Uterus (tissue), 4 donors: ENCODE measurements at places on chromosomes 2 and 18. TPM values are rescaled to one million over a fixed set of nuclear protein-coding genes. Genes with fewer than 3 reads are reported as not detected.
A peak's percentile ranks its signal among the peaks of the same experiment; 100 is the strongest.

GRCh38 chr2:101546376-101547058, 71.6 kb upstream of the RFX8 start:
- no peaks in the 10 kb centered on the region for H3K4me1 ChIP-seq
- H3K27ac ChIP-seq, result no peak overlapping the region
- no peaks in the 10 kb centered on the region for H3K27me3 ChIP-seq
- no peak for DNase-seq
- no peak overlapping the region for H3K4me3 ChIP-seq

- no peak overlapping the region for H3K27ac ChIP-seq
- no peaks in the 10 kb centered on the region for H3K36me3 ChIP-seq
- no peak for DNase-seq
- H3K4me1 ChIP-seq, result no peaks in the 10 kb centered on the region
- H3K27me3 ChIP-seq, result no peaks in the 10 kb centered on the region
- H3K4me3 ChIP-seq, result no peak overlapping the region
Observed at GRCh38 chr2:120847700-120848321, 112.1 kb downstream of the GLI2 start.

DNA sequence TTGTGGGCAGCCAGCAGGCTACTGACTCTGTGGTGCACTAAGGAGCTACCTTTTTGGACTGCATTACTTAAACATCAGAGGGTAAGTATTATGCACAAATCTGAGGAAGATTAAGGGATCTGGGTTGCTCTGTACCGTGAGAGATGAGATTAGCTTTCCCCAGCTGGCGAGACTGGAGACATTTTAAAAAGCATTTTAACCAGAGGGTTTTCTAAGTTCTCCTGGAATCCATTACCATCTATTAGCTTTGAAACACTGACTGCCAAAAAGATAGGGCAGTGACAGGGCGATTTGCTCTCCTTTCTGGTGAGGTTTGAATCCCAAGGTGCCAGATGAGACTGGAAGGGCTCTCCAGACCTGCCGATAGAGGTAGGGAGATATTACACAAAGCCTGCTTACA, 63.2 kb downstream of the LYPD6 start:
- H3K27me3 ChIP-seq, result no peaks in the 10 kb centered on the region
- no peak overlapping the region for H3K4me3 ChIP-seq
- no peak overlapping the region for H3K27ac ChIP-seq
- DNase-seq, result no peak
- H3K36me3 ChIP-seq, result no peaks in the 10 kb centered on the region

TBC1D8 gene
- total RNA-seq, result 19.4 TPM

DNA sequence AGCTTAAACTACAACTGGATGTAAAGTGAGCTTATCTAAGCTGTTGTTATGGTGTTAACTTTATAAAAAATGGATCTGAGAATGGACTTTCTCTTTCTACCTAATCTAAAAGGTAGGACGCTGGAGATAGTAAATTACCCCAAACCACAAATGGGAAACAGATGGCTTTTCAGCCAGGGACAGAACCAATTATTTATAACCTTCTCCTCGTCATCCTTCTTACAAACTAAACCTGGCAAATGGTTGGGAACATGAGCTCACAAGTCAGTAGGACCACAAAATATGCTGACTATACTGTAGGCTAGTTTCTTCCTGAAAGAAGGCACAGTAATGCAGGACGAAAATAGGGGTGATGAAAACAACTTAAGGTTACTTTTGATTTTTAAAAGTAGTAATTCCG, 32.7 kb upstream of the ZDBF2 start:
- no peak overlapping the region for H3K4me3 ChIP-seq
- H3K27ac ChIP-seq, result no peak overlapping the region
- H3K27me3 ChIP-seq, result no peaks in the 10 kb centered on the region
- no peaks in the 10 kb centered on the region for H3K4me1 ChIP-seq
- H3K36me3 ChIP-seq, result no peaks in the 10 kb centered on the region

GRCh38 chr2:231057590-231057989, 923 bp downstream of the PSMD1 start:
- H3K27ac ChIP-seq, result no peak overlapping the region
- H3K36me3 ChIP-seq, result no peaks in the 10 kb centered on the region
- no peak for DNase-seq
- peak overlapping the region; percentile 99 for H3K4me3 ChIP-seq

DNA sequence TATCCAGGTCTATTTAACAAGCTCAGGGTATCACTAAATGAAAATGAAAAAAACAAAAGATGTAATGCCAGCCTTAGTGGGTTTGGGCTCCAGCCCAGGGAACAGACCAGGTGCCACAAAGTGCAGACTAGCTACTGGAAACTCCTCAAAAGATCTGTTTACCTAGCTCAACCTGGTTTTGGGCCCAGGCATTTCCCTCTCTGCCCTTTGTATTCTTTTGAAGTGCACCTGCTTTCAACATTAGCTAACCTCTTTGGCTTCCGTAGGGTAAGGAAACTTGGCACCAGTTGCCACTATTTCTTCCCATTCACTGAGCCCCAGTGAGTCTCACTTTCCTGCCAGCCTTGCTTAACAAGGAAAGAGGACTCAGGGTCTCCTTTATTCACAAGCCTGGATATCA, 123.6 kb upstream of the CDCA7 start:
- H3K27me3 ChIP-seq, result no peaks in the 10 kb centered on the region
- H3K4me1 ChIP-seq, result no peaks in the 10 kb centered on the region

- H3K27ac ChIP-seq, result no peak overlapping the region
- no peaks in the 10 kb centered on the region for H3K27me3 ChIP-seq
- no peak for DNase-seq
- H3K4me3 ChIP-seq, result no peak overlapping the region
- no peaks in the 10 kb centered on the region for H3K4me1 ChIP-seq
Observed at GRCh38 chr2:172226244-172227061, 123.8 kb upstream of the DLX2 start.

- H3K4me1 ChIP-seq, result no peaks in the 10 kb centered on the region
- H3K27ac ChIP-seq, result no peak overlapping the region
- no peak for DNase-seq
- H3K36me3 ChIP-seq, result no peaks in the 10 kb centered on the region
- no peaks in the 10 kb centered on the region for H3K27me3 ChIP-seq
Observed at GRCh38 chr18:13934058-13934457, 18.7 kb upstream of the MC2R start.

DNA sequence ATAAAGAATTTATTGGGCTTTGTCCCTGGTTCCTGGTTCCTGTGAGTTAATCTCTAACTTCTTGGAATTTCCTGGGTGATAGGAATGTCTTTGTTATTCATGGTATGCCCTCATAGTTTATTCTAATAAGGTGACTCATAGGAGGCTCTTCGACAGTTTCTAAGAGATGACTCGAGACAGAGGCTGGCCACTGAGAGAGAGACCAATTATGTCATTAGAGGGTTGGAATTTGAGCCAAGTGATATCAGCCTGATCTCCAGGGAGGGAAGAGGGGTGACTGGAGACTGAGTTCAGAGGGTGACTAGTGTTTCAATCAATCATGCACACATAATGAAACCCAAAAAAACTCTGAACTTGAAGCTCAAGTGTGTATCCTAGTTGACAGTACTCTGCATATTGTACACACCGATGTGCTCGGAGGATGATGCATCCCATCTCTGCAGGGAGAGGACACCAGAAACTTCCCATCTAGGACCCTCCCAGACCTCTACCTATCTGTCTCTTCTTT, 185.7 kb downstream of the MTCL1 start:
- DNase-seq, result no peak
- H3K27ac ChIP-seq, result no peak overlapping the region
- H3K27me3 ChIP-seq, result no peaks in the 10 kb centered on the region
- no peak overlapping the region for H3K4me3 ChIP-seq
- H3K4me1 ChIP-seq, result no peaks in the 10 kb centered on the region

GPR45 gene
- total RNA-seq, result not detected

GRCh38 chr2:233700028-233700635, 7.4 kb downstream of the UGT1A6 start:
- H3K27me3 ChIP-seq, result no peaks in the 10 kb centered on the region
- H3K27ac ChIP-seq, result no peak overlapping the region
- H3K36me3 ChIP-seq, result no peaks in the 10 kb centered on the region
- no peaks in the 10 kb centered on the region for H3K4me1 ChIP-seq

DNA sequence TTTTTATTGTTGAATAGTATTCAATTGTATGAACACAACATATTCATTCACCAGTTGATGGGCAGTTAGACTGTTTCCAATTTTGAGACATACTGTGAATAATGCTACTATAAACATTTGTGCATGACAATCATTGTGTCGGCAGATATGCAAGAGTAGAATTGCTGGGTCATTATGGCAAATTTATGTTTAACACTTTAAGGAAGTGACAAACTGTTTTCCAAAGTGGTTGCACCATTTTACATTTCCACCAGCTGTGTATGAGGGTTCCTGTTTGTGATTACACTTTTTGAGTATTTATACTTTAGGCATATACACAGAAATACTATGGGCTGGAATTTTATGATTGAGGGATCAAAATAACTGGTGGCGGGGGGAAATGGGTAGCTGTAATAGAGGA, 61.2 kb downstream of the MAP4K3 start:
- no peaks in the 10 kb centered on the region for H3K27me3 ChIP-seq
- DNase-seq, result no peak
- no peaks in the 10 kb centered on the region for H3K4me1 ChIP-seq
- no peak overlapping the region for H3K4me3 ChIP-seq
- H3K36me3 ChIP-seq, result no peaks in the 10 kb centered on the region
- no peak overlapping the region for H3K27ac ChIP-seq

NRBP1 gene
- 148 TPM for total RNA-seq

DNA sequence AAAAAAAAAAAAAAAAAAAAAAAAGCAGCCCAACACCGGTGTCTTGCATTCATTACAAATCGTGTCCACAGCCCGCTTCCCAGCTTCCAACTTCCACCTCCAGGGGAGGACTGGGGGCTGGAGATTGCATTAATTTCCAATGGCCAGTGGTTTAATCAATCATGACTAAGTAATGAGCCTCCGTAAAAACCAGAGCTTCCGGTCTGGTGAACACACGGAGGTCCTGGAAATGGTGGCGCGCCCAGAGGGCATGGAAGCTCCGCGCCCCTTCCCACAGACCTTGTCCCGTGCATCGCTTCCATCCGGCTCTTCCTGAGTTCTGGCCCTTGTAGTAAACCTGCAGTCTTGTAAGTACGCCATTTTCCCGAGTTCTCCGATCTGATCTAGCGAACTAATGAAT, 43.6 kb downstream of the EEF1B2 start:
- H3K27me3 ChIP-seq, result no peaks in the 10 kb centered on the region
- no peaks in the 10 kb centered on the region for H3K4me1 ChIP-seq
- DNase-seq, result no peak
- H3K36me3 ChIP-seq, result no peaks in the 10 kb centered on the region
- no peak overlapping the region for H3K4me3 ChIP-seq

- no peak overlapping the region for H3K4me3 ChIP-seq
- no peak for DNase-seq
- no peaks in the 10 kb centered on the region for H3K36me3 ChIP-seq
- no peaks in the 10 kb centered on the region for H3K27me3 ChIP-seq
- no peaks in the 10 kb centered on the region for H3K4me1 ChIP-seq
Observed at GRCh38 chr18:31577195-31577594, 14.5 kb upstream of the TTR start.

DNA sequence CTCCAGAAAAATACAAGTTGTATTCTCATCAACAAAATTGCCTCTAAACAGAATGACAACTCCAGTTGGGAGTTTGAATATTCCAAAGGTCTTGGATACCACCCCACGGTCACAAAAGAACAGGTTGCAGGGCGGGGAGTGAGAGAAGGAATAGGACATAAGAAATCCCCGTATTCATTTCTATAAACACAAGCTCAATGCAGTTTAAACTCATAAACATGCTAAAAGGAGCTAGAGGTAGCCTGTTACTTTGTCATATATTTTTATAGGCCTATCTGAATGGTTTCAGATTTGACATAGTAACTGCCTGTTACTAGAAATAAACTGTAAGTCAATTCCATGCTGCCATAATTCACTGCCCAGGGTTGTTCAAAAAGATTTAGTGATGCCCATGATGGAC, 567.5 kb downstream of the BCL11A start:
- H3K27ac ChIP-seq, result no peak overlapping the region
- no peaks in the 10 kb centered on the region for H3K36me3 ChIP-seq
- no peaks in the 10 kb centered on the region for H3K27me3 ChIP-seq

DNA sequence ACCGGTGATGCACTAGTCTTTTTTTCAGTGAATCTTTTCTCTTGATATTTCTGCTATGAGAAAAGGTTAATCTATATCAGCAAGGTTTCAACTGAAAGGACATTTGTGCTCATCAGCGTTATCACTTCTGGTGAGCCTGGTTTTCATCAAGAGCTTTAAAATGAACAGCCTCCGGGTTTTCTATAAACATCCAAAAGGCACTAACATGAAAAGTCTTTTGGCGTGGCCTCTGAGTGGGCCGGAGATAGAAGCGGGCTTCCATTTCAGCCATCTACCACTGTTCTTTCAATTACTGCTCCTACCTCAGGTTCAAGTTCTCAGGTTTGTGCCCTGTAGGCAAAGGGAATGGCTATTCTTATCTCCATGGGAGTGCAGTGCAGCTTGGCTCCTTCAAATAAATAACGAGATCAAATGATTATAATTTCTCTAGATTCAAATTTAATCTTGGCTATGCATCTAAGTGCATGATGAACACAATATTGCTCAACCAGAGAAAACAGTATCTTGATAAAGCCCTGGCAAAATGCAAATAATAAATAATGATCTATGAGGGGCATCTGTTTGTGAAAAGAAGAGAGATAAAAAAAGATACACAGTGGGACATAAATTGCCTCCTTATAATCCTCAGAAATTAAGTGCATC, 314.8 kb downstream of the CDH2 start:
- no peak overlapping the region for H3K27ac ChIP-seq
- H3K4me1 ChIP-seq, result no peaks in the 10 kb centered on the region
- DNase-seq, result no peak
- H3K27me3 ChIP-seq, result no peaks in the 10 kb centered on the region

NPPC gene
- 4.3 TPM for total RNA-seq

DNA sequence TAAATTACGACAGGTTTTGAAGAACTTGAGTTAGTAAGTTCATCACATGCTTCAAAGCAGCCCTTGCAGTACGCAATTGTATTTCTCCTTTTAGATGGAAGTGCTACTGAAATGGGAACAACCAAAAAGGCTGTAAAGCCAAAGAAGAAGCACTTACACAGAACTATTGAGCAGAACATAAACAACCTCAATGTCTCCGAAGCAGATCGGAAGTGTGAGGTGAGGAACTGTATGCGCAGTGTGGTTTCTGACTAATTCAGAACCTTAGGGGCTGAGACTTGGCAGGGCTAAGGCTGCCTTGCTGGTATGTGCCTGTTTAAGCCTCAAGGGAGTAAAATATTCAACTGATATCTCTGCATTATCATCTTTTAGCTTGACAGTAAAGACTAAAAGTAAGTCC, 8.4 kb downstream of the NCAPH start:
- no peak overlapping the region for H3K27ac ChIP-seq
- no peak for DNase-seq
- no peaks in the 10 kb centered on the region for H3K27me3 ChIP-seq
- no peaks in the 10 kb centered on the region for H3K36me3 ChIP-seq
- no peaks in the 10 kb centered on the region for H3K4me1 ChIP-seq

SERPINB3 gene
- not detected for total RNA-seq

DNA sequence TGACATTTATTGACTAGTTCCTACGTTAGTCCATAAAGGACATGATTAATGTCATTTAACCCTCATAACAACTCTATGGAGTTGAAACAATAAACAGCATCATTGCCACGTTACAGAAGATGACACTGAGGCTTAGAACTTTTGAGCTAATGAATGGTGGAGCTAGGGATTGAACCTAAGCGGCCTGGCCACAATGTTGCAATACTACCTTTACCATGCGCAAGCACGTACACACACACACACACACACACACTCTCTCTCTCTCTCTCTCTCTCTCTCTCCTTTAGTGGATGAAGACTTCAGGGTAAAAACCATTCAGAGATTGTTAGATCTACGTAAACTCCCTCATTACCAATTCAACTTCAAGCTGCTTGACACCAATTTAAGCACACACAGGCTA, 875 bp upstream of the MAP3K19 start:
- no peak overlapping the region for H3K4me3 ChIP-seq
- H3K27ac ChIP-seq, result no peak overlapping the region
- no peaks in the 10 kb centered on the region for H3K27me3 ChIP-seq
- no peaks in the 10 kb centered on the region for H3K4me1 ChIP-seq
- DNase-seq, result no peak

LGALSL gene
- total RNA-seq, result 30.0 TPM
